ENCODE measurements at places on chromosomes 11 and 22.

- DNase-seq = no peak
Measured at GRCh38 chr22:39182478-39183030, 30.1 kb upstream of the CBX7 start.

- no peak for DNase-seq
Measured at GRCh38 chr11:12496181-12497025, 119.0 kb downstream of the PARVA start.

- no peak for DNase-seq
Measured at GRCh38 chr11:11782532-11783110, 59.2 kb upstream of the USP47 start.

GRCh38 chr11:19696073-19696472, 16.6 kb upstream of the NAV2 start:
- no peak for DNase-seq

DNA sequence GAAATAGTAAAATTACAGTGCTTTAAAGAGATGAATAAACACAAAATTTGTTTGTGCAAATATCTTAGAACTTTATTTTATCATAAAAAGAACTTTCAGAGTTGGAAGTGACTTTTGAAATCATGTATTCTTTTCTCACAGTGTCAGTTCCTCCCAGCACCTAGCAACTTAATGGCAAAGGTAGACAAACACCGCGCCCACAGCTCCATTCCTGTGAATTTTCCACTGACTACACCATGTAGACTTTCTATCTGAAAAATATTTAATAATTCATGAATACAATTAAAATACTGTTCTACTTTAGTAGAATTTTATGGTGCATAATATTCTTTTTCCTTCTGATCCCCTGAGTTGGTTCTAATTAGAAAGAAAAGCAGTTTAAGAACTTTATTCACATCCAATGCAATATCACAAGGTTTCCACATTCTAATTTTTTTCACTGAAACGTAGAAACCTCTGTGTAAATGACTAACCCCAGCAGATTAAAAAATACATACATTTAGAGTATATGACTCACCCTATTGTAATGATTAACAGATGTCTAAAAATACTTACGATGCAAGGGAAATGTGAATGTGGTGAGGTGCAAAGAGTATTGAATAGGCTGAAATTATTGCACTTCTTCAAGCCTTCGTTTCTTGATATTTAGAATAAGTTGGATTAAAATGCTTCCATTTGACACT, 218.2 kb upstream of the CCDC179 start:
- DNase-seq = no peak

DNA sequence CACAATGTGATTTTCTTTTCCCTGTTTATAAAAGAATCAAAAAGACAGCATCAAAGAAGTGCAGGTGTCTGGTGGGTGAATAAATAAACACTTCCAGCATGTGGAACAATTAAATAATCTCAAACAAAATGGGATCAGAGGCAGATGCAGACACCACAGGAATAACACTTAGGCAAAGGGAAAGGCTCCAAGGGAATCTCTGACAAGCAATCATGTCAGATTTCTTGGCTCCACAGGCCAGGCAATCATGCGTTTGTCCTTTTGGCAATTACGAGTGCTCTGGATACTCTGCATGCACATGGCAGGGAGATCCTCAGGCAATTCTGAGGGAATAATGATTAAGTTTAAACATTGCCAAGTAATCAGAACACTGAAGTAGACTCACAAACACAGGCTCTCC, 403.5 kb upstream of the LUZP2 start:
- peak; percentile 94 for DNase-seq

DNA sequence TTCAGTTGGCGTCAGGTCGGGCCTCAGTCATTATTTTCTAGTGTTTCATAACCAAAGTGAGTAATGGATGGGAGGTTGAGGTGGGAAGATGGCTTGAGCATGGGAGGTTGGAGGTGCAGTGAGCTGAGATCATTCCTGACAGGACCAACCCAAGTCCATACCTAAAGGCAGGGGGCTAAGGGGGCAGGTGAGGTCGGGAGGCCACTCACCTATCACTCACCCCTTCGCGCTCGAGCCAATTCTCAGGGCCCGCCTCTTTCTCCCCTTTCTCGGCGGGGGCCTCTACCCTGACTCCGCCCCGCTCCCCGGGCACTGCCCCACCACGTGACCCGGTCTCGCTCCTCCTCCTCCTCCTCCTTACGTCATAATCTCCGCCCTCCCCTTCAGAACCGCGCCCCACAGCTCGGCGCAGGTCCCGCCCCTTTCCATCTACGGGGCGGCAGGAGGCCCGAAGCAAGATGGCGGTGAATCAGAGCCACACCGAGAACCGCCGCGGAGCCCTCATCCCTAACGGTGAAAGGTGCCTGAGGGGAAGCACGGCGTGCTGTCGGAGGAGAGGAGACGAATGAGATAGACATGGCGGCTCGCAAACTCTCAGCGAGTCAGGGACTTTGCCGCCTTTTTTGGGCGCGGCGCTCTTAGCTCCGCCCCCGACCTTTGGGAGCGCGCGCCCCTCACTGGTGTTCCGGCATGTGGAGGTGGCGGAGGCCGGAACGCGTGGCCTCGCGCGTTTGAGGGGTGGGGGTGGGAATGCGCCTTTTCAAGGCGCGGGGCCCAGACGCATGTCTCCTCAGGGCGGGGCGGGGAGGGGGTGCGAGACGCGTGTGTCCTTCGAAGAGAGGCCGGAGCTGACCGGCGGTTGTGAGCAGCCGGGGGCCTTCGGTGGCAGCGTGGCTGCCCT, at the start of gene WBP2NL:
TSS of gene WBP2NL (plus strand) at position 428 of the 901 bp plus-strand sequence. CDS start at position 459, 31 bp downstream.
- peak; percentile 96 for DNase-seq

DNA sequence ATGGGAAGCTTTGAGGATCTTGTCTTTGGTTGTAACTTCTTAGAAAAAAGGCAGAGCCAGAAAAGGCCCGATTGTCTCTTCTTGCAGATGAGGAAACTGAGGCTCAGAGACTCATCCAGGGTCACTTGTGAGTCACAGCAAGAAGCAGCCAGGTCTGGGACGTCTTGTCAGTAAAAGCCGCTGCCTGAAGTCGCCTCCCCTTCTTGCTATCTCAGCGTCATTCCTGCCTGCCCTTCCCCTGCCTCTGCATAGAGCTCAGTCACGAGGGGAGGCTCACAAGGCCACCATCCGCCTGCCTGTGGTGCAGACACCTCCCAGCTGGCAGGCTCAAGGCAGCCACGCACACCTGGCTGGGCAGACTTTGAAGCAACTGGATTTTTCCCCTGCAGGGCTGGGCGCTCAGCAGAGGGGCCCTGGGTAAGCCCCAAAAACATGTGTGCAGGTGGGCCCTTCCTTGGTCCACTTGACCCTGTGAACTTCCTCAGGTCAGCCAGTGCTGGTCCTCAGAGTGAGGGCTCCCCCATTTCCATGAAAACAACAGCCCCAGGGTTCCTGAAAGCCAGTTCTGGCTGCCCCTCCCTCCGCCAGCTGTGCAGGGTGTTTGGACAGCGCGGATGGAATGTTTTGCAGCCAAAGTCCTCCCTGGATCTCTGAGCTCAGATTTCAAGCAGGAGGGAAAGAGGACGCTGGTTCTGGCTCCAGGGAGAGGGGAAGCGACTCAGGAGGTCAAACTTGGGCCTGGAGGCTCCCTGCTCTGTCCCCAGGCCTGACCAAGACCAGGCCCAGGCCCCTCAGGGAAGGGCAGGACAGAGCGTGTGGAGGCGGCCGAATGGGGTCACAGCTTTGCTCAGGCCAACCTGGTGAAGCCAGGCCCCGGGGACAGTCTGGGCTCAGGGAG, 6.0 kb upstream of the RAB3IL1 start:
- DNase-seq = no peak

GRCh38 chr22:30609260-30610185, 2.5 kb downstream of the TCN2 start:
- no peak for DNase-seq

GRCh38 chr22:27514601-27515523, 286.7 kb downstream of the MN1 start:
- no peak for DNase-seq

- DNase-seq = no peak
Measured at GRCh38 chr11:47572715-47573255, 6.0 kb downstream of the KBTBD4 start.

- DNase-seq = no peak
Measured at GRCh38 chr22:46067159-46068111, 82.9 kb upstream of the PPARA start.

DNA sequence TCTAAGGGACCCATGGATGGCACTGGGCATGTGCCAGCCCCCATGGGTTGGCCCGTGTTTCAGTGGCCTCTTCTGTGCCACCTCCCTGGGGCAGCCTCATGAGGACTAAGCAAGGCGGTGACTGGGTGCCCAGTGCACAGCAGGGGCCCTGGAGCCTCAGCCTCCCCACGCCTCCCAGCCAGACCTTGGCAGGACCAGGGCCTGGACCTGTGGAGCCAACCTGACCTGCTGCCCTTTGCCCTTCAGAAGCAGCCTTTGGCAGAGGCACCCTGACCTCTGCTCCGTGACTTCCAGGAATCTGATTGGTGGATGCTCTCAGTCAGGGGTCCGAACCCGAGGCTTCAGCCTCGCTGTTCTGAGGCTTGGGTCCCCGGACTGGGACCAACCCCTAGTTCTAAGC, 24.8 kb upstream of the TAB1 start:
- no peak for DNase-seq

DNA sequence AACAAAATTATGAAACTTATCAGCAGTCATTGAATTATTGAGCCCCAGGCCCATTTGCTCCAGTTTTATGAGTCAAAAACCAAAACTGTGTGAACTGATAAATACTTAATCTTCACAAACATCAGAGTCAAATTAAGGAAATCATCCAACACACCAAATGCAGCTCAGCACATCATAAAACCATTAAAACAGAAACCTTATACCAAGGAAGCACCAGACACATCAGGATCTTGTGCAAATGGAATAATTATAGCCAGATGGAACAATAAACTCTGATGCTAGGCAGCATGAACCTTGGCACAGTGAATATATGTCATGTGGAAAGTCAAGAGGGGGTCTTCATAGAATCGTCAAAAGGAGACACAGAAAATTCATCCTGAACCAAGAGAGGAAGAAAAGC, 410.7 kb upstream of the API5 start:
- DNase-seq = no peak

- DNase-seq = no peak
Measured at GRCh38 chr22:49321477-49322055, 506.1 kb downstream of the BRD1 start.

- DNase-seq = peak; percentile 31
Measured at GRCh38 chr11:24238771-24239645, 257.8 kb upstream of the LUZP2 start.

DNA sequence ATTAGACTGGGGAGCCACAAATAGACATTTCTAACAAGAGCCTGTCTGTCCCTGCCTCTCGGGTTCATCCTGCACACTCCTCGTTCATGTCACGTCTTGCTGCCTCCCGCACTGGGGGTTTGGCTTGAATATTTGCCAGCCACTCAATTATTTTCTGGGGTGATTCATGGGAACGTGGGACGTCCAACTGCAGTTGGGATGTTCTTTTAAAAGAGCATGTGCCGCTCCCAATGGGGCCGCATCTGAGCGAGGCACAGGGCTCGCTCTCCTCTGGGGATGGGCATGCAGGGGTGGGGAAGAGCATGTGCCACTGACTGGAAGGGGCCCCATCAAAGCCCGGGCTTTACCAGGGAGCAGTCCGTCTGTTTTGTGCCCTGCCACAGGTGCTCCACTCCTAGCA, 43.4 kb downstream of the PARVG start:
- no peak for DNase-seq

DNA sequence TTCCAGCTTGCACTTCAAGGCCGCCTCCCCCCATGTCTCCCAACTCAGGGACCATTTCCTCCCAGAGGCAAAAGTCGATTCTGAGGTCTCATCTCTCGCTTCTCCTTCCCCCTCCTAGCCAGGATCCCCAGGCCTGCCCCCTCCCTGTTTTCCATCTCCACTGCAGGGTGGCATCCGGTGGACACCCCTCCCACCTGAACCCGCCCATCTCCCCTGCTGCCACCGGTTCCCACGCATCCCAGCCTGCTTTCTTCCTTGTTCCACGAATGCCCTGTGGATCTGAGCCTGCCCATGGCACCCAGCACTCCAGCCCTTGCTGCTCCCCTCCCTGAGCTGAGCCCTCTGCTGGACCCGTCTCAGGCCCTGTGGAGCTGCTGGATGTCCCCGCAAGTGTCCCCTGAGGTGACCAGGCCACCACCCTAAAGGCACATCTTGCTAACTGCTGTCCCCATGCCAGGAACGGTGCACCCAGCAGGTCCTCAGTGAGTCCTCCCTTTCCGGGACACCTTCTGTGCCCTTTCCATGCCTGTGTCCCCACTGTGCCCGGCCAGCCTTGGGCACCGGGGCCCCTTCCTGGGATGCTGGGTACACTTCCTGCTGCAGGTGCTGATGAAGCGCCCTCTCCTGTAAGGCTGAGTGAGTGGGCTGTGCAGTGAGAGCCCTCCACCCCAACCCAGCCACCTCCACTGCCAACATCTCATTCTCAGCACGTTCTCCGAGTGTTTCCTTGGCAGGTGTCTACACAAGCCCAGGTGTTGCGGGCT, 936 bp downstream of the IL17REL start:
- no peak for DNase-seq
